Epithelial cell of proximal tubule (primary cell): ENCODE measurements at places on chromosomes 3 and 15.

DNA sequence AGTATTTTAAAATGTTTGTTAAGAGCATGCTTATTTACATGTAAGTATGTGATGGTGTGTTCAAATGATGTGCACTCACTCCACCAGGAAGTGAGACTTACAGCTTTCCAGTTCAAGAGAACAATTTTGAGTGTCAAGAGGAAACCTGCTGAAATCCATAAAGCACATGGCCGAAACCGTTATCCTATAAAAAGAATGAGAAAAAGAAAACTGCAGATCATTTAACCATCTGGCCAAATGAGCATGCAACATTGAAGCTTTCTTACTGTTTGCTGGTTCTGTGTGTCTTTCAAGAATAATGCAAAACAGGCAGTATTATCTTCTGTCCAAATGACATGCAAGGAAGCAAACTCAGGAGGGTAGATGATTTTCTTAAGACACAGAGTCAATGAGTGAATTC lies 26.3 kb downstream of the GABRR3 start:
- no peak for DNase-seq

GRCh38 chr15:74201710-74202420 lies 722 bp downstream of the STRA6 start:
- no peak for DNase-seq

DNA sequence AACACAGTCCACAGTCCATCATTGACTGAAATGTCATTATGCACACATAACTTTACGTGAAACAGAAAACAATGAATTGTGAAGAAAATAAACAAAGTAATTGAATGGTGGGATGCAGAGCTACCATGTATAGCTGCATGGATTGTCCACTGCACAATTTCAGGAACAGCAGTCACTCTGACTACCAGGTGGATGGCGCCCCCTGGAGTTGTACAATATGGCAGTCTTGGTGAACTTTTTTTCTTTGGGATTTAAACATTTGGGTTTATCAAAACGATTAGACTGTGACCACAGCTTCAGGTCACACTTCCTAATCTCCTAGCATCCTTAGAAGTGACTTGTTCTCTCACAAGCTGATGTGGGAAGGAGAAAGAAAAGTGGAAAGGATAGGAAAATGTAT lies 48.9 kb upstream of the TCF12 start:
- no peak for DNase-seq

GRCh38 chr15:77295446-77295845 lies 124.5 kb downstream of the PEAK1 start:
- no peak for DNase-seq

- DNase-seq, result no peak
These were observed 236.4 kb downstream of the LPP start for GRCh38 chr3:188390343-188390718.

- DNase-seq, result no peak
These were observed 6.8 kb upstream of the ADPGK start for GRCh38 chr15:72790302-72790910.

GRCh38 chr3:4720316-4721075 lies 227.3 kb downstream of the ITPR1 start:
- DNase-seq, result no peak
